ENCODE measurements at places on chromosomes 6 and 20.

DNA sequence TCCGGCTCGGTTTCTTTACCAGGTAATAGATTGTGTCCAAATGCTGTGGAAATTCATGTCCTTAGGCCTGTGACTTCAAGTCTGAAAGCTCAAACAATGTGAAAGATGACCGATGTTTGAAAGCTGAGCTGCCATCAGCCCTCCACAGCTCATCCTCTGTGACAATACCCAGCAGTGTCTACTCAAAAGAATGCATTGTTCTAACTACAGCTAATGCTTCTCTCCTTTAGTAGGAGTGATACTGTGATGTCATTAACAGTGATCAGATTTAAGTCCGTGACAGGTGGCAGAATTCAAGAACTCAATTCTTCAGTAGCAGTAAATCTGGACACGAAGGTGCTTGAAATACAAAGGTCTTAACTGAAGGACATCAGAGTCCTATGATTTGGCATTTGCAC lies 97.3 kb downstream of the RCAN2 start:
- DNase-seq, result no peak

- DNase-seq, result no peak
These were observed 36.6 kb upstream of the CARMIL1 start for GRCh38 chr6:25242567-25242966.

GRCh38 chr6:137488150-137489045 lies 5.8 kb downstream of the OLIG3 start:
- no peak for DNase-seq

- DNase-seq, result no peak
These were observed 27.3 kb downstream of the C20orf203 start for GRCh38 chr20:32646486-32646885.

DNA sequence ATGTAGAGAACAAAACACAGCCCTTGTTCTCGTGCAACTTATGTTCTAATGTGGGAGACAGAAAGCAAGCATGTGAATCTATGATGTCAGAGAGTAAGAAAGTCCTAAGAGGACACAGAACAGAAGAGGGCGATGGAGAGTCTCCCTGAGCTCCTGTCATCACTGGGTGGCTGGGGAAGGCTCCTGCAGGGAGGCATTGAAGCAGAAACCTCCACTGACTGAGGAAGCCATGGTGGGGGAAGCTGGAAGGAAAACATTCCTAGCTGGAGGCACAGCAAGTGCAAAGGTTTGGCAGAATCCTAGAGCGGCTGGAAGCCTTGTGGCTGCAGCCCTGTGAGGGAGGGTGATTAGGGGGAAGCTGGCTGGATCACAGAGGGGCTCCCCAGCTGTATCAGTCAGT lies 248.0 kb downstream of the CDH26 start:
- DNase-seq, result no peak

- no peak for DNase-seq
These were observed 89.4 kb upstream of the PAK5 start for GRCh38 chr20:9928281-9928737.
